ENCODE measurements at places on chromosomes 13 and 19. TPM values are rescaled to one million over a fixed set of nuclear protein-coding genes. Genes with fewer than 3 reads are reported as not detected.

ETV2 gene
- total RNA-seq: 0.72 TPM

CEACAM4 gene
- total RNA-seq: 4.6 TPM

SH2D3A gene
- total RNA-seq: 26.0 TPM

MAG gene
- total RNA-seq: not detected

THSD8 gene
- total RNA-seq: 2.8 TPM

PNMA8C gene
- not detected for total RNA-seq

MBD3L3 gene
- total RNA-seq: not detected

PGLYRP1 gene
- total RNA-seq: 0.58 TPM

ZNF527 gene
- total RNA-seq: 6.3 TPM

TEX101 gene
- total RNA-seq: not detected

VSIG10L gene
- total RNA-seq: 2.1 TPM

B3GNT8 gene
- total RNA-seq: 31.3 TPM

ODAD3 gene
- 0.49 TPM for total RNA-seq

IGFL3 gene
- not detected for total RNA-seq

- DNase-seq: no peak
Measured at GRCh38 chr13:77637588-77637987, 59.9 kb upstream of the SLAIN1 start.

- DNase-seq: no peak
Measured at GRCh38 chr13:70080012-70080411, 27.6 kb upstream of the ATXN8OS start.

DNA sequence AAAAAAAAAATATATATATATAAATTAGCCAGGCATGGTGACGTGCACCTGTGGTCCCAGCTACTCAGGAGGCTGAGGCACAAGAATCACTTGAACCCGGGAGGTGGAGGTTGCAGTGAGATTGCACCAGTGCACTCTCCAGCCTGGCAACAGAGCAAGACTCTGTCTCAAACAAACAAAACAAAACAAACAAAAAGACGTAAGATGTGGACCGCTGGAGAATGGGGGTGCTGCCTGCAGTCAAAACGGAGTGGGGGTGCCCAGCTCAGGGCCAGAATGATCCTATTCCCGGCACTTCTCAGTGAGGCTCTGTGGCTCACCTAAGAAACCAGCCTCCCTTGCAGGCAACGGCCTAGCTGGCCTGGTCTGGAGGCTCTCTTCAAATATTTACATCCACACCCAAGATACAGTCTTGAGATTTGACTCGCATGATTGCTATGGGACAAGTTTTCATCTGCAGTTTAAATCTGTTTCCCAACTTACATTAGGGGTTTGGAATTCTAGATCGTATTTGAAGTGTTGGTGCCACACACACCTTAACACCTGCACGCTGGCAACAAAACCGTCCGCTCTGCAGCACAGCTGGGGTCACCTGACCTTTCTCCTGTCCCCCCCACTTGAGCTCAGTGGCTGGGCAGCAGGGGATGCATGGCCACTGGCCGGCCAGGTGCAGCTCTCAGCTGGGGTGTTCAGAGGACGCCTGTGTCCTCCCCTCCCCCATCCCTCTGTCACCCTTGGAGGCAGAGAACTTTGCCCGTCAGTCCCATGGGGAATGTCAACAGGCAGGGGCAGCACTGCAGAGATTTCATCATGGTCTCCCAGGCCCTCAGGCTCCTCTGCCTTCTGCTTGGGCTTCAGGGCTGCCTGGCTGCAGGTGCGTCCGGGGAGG, at the start of gene F7:
TSS of gene F7 (plus strand) at position 760 of the 889 bp plus-strand sequence. CDS start at position 811, 51 bp downstream.
- DNase-seq: no peak

- DNase-seq: no peak
Measured at GRCh38 chr13:45206340-45206739, 5.5 kb upstream of the KCTD4 start.

GRCh38 chr13:110137680-110138009, 169.3 kb downstream of the COL4A1 start:
- DNase-seq: no peak

GRCh38 chr13:49958321-49958720, 22.2 kb upstream of the SPRYD7 start:
- DNase-seq: no peak

GRCh38 chr13:92658293-92658692, 568.3 kb upstream of the GPC6 start:
- DNase-seq: no peak

- no peak for DNase-seq
Measured at GRCh38 chr13:87042946-87043345, 628.2 kb upstream of the SLITRK5 start.

- DNase-seq: no peak
Measured at GRCh38 chr19:17001603-17002183, 24.9 kb downstream of the CPAMD8 start.

DNA sequence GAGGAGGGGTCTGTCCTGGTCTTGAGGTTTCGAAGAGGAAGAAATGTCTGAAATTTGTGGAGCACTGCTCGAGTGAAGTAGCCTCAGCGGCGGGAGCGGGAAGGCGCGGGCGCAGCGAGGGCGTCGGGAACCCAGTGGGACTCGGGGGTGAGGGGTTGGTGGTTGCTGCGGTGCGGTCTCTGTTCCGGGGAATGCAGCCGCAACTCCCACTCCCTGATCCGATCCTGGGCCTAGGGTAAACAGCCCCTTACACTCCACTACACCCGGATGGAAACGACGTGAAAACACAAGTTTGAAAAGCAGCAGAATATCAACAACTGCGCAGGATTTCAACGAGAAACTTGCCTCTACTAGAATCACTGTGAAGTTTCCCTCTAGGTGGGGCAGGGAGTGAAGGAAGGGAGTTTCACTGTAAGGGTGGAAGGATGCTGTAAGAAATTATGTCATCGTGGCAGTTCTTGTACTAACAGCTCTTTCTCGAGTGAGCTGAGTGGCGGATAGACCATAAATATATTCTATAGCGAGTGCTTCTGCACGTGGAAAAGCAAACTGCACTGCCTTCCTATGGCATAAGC, 2.0 kb upstream of the KLF12 start:
- peak; percentile 64 for DNase-seq

DNA sequence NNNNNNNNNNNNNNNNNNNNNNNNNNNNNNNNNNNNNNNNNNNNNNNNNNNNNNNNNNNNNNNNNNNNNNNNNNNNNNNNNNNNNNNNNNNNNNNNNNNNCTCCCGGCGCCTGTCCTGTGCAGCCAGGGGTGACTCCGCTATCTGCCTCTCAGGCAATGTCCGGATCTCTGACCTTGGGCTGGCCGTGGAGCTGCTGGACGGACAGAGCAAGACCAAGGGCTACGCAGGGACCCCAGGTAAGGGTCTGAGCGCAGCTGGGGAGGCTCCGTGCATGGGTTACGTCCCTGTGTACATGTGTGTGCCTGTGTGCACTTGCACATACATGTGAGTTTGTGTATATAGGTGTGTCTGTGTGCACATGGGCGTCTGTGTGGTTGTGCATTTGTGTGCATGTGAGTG, 36.1 kb upstream of the TMEM255B start:
- no peak for DNase-seq

GRCh38 chr19:5949792-5950305, 28.1 kb downstream of the RANBP3 start:
- peak; percentile 89 for DNase-seq

GRCh38 chr19:48560095-48560530, 8.1 kb downstream of the SULT2B1 start:
- DNase-seq: no peak

DNA sequence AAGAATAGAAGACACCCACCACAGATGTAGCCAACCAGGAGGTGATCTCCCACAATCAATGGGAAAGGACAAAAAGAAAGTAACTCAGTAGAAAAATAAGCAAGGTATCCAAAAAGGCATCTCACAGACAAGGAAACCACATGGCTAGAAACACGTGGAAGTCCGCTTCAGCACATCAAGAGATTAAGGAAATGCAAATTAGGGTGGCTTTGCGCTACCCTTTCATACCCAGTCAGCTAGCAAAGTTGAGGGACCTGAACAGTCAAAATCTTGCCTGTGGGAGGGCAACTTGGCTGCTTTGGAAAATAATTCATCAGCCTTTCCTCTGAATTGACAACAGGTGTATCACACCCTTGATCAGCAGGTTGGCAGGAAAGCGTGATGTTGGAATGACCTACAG, 11.6 kb upstream of the UQCR11 start:
- no peak for DNase-seq

- no peak for DNase-seq
Measured at GRCh38 chr13:102812611-102813287, 13.8 kb downstream of the BIVM start.

DNA sequence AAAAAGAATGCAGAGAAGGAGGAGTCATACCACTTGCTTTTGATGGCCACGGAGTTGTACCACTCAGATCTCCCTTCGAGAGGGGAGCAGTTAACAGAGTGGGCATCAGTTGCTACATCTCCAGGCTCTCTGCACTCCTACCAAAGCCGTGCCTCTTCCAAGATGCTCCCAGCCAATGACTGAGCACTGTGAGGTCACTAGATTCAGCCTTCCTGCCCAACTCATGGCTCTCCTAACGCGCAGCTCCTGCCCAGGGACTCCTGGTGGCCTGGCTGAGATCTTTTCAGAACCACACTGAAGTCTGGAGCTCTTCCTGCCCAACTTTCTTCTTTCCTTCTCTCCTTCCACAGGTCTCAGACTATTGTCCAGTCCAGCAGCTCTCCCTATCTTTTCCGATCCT, 66.7 kb downstream of the LHFPL6 start:
- no peak for DNase-seq

DNA sequence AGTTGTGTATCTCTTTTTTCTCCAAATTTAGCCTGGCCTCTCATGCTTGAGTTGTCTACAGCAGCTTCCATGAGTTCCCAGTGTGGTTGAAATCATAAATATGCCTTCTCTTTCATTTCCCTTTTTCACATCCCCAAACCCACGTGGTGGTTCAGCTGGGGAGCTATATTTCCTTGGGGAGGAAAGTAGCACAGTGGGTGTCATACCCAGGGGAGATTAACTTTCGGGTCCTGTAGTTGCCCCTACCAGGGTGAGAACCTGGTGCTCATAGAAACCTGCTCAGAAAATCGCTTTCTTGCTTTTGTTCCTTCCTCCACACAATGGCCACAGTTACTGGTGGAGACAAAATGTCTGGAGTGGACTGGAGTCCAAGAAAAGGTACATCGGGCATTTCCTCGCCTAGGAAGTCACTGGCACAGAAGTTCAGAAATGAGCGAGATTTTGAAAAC, 7.0 kb upstream of the LILRA4 start:
- DNase-seq: peak; percentile 20

DNA sequence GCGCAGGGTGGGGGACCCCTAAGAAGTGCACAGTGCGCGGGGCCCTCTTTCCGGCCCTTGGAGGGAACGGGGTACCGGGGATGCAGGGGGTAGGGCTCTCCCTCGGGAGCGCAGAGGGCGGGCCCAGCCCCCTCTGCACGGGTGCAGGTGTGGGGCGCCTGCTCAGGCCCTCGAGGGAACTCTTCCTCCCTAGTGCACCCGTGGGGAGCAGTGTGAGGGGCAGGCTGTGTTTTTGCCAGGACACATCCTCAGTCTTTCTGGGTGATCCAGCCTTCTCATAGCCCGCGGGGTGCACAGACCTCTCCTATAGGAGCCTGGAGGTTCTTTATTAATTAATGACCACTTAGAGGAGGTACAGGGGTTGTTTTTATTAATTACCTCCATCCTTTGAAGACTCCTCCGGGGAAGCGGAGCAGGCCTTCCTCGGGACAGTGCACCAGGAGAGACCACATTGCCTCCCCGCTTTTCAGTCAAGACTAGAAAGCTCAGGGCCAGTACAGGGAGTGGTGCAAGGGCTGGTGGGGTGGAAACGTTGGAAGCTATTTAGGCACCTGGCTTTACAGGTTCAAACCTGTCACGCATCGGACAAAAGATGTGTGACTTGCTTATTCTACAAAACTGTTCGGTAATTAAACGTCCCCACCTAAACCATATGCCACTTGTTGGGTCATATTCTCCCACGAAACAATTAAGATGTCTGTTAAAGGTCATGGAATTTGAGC, 598 bp upstream of the GJB6 start:
- no peak for DNase-seq

DNA sequence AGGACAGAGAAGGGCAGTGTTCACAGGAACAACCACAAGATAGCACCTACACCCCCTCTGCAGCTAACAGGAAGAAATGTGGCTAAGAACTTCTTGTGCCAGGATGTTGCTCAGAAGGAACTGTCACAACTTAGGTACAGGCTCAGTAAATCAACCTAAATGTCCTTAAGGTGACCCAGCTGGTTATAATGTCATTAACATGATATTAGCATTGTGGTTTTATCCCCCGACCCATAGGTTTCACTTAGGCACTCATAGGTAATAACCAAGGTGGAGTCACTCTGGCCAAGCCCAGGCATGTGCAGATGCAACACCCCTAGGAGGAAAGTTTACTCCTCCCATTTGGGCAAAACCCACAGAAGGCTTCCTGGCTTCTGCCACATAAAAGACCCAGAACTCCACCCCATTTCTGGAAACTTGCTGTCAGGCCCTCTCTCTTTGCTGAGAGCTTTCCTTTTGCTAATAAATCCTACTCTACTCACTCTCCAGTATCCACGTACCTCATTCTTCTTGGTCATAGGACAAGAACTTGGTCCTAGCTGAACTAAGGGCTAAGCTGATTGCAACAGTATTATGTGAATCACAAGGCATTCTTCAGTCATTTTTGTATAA, 951.3 kb downstream of the SLITRK5 start:
- DNase-seq: no peak

DNA sequence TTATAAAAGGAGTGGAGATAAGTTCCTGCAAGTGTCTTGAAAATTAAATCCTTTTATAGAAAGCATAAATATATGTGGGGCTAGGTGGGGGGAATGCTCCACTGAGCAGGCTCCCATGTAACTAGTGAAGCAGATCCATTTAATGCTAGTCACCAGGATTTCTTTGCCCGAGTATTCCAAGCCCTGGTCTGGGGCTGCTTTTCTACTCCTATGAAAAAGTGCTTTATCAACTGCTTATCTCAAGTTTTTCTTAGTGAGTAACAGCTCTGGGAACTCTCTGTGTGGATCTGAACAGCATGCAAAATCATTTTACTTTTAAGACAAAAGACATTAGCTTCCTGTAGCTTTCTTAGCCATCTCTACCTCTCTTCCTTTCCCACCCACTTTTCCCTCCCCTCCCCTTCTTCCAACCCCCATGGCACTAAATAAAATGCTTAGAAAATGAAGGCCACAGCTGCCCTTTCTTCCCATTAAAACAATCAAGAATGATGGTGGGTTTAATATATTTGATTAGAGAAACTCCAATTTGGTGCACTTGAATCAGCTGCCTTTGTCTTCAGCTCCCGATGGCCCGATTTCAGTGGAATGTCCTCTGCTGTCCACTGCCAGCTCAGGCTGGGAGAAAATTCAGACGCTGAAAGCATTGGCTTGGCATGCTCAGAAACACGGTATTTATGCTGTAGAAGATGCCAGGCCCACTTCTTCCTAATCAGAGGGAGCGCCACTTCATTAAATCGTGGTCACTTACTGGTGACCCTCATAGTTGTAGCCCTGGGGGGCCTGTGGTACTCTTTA, 475.1 kb downstream of the FOXO1 start:
- no peak for DNase-seq

- DNase-seq: no peak
Measured at GRCh38 chr13:62704875-62705274, 1289.2 kb upstream of the PCDH20 start.

GRCh38 chr13:81106348-81106747, 765.4 kb upstream of the SPRY2 start:
- DNase-seq: no peak
